HuH-7.5 (cell line): ENCODE measurements at places on chromosomes 2 and 18.
A peak's percentile ranks its signal among the peaks of the same experiment; 100 is the strongest.

DNA sequence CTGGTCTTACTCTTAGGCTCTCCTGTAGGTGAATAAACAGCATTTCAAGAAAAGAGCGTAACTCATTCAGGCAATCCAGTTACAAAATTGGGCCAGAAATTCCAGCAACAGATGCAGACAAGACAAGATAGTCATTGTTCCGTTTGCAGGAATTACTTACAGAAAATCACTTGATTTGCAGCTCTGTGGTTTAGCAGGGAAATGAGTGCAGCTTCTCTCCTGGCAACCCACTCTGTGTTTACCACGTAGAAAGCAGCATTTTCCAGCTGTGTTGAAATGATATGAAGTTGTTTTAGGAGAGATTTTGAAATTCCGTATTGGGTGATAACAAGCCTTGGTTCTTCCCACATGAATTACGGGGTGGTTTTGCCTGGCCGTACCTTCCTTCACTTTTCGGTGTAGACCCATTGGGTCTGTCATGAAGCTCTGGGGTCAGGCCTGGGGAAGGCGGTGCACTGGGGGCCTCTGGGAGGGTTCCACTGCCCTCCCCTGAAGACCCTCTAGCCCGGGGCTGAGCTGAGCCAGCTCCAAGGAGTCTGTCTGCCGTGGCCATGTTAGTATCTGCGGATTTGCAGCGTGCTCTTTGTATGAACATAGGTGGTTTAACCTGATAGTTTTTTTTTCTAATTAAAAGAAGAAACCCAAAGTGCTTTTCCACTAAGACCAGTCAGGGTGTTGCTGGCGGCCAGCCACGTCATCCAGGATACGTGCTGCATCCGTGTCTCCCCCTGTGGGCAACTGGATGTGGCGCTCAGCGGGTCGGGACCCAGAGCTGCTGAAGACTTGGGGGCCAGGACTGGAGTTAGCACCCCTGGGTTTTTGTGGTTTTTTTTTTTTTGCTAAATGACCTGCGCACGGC lies 58.9 kb upstream of the KCNG2 start:
- DNase-seq = no peak

- peak; percentile 33 for DNase-seq
Measured at GRCh38 chr2:99881901-99882591, 260.3 kb downstream of the AFF3 start.

- no peak for DNase-seq
Measured at GRCh38 chr2:98561902-98562695, 46.2 kb downstream of the COA5 start.

GRCh38 chr18:59454909-59455727 lies 96.1 kb upstream of the LMAN1 start:
- no peak for DNase-seq

GRCh38 chr2:3291750-3292149 lies 85.9 kb downstream of the EIPR1 start:
- no peak for DNase-seq
